Mesothelial cell of epicardium (in vitro differentiated cells): ENCODE measurements at places on chromosomes 3 and 15. TPM values are rescaled to one million over a fixed set of nuclear protein-coding genes. Genes with fewer than 3 reads are reported as not detected.

- peaks cover 4% of the 10 kb centered on the region for H3K27me3 ChIP-seq
- H3K27ac ChIP-seq: peak overlapping the region; percentile 19
- DNase-seq: no peak
- H3K4me1 ChIP-seq: peaks cover 26% of the 10 kb centered on the region
- H3K4me3 ChIP-seq: no peak overlapping the region
- H3K36me3 ChIP-seq: no peaks in the 10 kb centered on the region
These were observed 115.7 kb downstream of the ARRDC4 start for GRCh38 chr15:98076021-98076816.

GRCh38 chr3:112302150-112302830 lies 8.3 kb upstream of the SLC9C1 start:
- no peaks in the 10 kb centered on the region for H3K36me3 ChIP-seq
- H3K4me3 ChIP-seq: no peak overlapping the region
- peak; percentile 55 for DNase-seq
- no peaks in the 10 kb centered on the region for H3K27me3 ChIP-seq

- peaks cover 13% of the 10 kb centered on the region for H3K4me1 ChIP-seq
- no peak overlapping the region for H3K4me3 ChIP-seq
- DNase-seq: no peak
- no peaks in the 10 kb centered on the region for H3K36me3 ChIP-seq
- no peaks in the 10 kb centered on the region for H3K27me3 ChIP-seq
- H3K27ac ChIP-seq: no peak overlapping the region
These were observed 18.4 kb downstream of the CLDN1 start for GRCh38 chr3:190303884-190304283.

DNA sequence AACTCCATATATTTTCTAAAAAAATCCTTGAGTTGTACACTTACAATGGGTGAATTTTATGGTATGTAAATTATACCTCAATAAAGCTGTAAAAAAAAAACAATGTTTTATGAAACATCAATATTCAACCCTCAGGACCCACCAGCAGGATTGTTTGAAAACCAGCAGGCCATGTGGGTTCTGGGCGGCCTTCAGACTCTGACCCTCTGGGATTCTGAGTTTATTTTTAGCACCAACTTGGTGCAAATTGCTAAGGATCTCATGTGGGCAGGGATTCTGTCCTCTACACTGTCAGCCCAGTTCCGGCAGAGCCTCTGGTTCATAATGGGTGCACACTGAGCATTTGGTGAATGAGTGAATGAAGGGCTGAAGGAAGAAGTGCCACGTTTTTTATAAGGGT lies 24.2 kb upstream of the TSEN2 start:
- no peak overlapping the region for H3K27ac ChIP-seq
- no peak overlapping the region for H3K4me3 ChIP-seq
- no peaks in the 10 kb centered on the region for H3K36me3 ChIP-seq
- H3K27me3 ChIP-seq: no peaks in the 10 kb centered on the region
- H3K4me1 ChIP-seq: peaks cover 5% of the 10 kb centered on the region

DNA sequence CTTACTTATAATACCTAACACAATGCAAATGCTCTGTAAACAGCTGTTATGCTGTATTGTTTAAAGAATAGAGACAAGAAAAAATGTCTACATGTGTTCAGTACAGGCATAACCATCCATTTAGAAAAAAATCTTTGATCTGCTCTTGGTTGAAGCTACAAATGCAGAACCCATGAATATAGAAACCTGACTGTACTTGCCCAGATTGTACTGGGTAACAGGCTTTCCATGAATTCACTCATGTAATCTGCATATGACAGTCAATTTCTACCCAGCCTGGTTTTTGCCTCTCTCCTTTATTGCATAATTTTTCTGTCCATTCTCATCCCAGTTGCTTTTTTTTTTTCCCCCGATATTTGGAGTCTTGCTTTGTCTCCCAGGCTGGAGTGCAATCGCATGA lies 62.6 kb upstream of the ETV5 start:
- no peaks in the 10 kb centered on the region for H3K36me3 ChIP-seq
- H3K4me1 ChIP-seq: no peaks in the 10 kb centered on the region
- H3K27me3 ChIP-seq: peaks cover 5% of the 10 kb centered on the region

RPP14 gene
- total RNA-seq: 19.0 to 24.2 TPM (median 21.3 TPM) in 3 replicates
